AG10803 (cell line): ENCODE measurements at places on chromosomes 2 and 18.
A peak's percentile ranks its signal among the peaks of the same experiment; 100 is the strongest.

DNA sequence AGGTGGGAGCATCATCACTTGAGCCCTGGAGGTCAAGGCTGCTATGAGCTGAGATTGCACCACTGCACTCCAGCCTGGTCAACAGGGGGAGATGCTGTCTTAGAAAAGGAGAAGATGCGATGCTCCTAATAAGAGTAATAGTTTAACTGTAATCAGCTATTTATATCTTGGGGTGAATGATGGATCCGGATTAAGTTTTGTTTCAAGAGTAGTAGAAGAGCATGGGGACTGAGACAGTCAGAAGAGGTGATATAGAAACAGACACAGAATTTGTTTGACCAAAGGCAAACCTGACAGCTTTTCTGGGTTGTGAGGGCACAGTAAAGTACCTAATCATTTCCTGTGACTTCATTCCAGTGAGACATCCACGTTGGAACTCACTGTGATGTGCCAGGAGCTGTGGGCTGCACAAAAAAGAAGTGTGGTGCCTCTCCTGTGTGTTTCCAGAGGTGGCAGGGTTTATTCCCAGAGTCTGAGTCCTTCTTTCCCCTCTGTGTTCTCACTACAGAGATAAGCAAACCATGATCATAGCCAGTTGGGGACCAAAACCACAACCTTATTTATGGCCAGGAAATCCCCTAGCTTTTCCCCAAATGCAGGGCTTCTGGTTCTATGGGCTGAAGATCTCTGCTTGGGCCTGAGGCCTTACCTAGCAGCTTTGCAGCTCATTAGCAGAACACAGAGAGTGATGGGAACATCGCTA, 113.7 kb downstream of the XRCC5 start:
- DNase-seq = peak; percentile 41

DNA sequence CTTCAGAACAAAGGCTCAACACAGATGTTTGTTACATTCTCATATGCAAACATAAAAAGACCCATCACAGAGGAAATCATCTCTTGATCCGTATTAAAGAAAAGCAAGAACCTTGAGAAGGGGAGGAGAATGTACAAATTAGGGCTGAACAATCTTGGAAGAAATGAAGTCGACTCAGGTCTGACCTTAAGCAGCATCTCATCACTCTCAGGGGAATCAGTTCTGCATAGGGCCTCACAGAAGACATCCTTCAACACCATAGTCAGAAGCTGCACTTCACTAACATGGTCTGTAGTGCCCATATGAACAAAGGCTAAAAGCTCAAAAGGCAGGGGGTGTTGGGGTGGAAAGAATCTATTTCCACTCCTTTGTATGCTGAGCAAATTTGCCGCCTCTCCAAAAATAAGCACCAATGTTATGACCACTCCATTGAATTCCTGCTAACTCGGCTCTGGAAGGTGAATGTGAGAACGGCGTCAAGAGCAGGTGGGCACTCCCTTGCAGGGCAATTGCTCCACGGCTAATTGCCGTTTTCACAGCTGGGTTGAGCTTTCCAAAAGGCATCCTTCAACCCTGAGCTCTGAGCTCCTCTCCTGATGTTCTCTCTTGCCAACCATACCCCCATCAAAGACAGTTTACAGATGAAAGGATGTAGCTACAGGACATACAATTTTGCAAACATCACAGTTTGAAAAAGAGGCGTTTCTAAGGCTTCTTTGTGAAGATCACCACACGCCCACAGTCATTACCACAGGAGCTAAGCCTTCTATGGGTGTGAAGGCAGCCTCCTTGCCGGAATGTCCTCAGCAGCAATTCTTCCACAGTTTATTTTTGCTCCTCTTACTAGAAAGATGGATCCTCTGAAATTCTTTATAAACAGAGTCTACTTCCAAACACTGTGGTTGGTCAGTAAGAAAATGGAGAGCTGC, 10.0 kb downstream of the KLF7 start:
- DNase-seq = no peak

- DNase-seq = peak; percentile 63
These were observed 81.4 kb upstream of the PAPOLG start for GRCh38 chr2:60674524-60675165.

DNA sequence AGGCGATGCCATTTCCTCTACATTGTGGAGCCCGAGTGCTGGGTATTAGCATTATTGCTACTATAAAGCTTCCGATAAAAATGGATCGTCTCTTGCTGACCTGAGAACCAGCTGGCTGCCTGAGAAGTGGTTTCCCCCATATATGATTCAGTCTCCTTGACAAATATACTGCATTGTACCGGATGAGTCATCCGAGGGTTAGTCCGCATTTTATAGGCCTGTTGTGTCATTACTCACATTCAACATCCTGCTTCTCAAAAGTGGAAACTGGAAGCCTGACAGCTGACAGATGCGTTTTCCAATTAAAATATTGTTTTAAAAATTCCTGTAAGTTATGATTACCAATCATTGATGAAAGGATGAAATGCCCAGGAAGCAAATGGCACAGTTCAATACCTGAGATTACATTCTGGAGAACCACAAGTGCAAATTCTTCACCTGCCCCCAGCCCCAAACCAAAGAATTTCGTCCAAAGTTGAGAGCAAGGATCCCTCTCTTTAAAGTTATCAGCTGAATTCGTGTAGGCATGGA, 65.7 kb downstream of the SPRED2 start:
- DNase-seq = peak; percentile 94

GRCh38 chr18:69213842-69214241, 186.8 kb upstream of the DOK6 start:
- DNase-seq = no peak

DNA sequence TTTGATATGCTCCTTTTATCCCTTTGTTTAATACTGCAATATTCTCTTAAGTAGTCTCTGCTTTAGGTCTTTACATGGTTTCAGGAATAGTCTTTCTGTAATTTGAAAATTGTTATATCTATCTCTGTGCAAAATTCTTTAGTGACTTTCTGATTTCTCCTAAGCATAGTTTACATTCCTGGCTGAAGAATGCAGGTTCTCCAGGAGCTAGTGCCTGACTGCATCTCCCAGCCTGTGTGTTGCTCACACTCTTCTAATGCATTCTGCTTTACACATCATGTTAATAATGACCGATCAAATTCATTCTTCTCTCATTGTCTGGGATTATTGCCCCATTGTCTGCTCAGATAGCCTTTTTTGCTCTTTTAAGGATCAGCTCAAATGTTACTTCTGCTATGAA, 1349.2 kb downstream of the DSC3 start:
- peak; percentile 1 for DNase-seq

DNA sequence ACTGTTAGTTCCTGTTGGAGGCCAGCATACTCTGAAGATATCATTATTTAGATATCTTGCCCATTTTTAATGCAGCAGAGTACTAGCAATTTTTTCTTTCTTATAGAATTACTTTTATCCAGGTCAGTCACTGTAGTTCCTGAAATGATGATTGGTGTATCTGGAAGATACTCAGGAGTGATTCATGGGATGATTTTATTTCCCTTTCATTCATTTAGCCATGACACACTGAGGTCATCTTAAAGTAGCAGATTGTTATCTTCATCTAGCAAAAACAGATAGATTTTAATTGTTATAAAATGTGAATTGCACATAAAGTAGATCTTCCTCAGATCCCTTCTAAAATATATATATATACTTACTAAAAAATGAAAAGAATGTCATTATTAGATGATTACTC, 109.1 kb downstream of the PIK3C3 start:
- DNase-seq = no peak

DNA sequence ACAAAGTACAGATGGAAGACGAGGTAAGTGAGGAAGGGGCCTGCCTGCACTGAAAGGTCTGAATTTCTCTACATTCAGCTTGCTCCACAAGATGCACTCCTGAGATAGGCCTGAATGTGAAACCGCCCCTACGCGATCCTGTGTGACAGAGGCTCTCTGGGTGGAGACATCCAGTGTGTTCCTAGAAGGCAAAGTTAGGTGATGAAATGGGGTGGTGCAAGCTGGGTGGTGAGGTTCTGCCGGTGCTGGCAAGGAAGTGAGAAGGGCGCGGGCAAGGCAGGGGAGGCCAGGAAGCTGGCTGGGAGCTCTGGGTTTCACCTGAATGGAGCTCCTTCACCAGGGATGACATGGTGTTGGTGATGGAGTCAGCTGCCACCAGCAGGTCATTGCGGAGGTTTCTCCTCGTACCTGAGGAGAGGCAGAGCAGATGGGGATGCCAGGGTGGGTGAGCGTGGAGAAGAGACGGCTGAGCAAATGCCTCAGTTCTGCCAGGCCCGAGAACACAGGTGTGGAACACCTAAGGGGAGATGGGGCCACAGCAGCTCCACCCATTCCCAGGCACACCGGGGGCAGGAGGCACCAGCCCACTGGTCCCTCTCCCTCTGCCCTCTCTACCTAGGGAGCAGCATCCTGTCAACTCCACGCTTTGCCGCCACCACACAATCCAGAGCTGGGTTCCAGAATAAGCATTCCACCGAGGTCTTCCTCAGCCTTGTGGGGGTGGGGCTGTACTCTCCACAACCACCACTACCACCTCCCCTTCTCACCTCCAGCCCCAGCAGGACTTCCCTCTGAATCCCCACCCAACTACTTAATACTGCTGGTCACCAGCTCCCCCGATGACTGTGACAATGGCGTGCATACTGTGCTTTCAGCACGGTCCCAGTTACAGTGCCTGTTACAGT, 45.5 kb upstream of the DNMT3A start:
- DNase-seq = no peak

DNA sequence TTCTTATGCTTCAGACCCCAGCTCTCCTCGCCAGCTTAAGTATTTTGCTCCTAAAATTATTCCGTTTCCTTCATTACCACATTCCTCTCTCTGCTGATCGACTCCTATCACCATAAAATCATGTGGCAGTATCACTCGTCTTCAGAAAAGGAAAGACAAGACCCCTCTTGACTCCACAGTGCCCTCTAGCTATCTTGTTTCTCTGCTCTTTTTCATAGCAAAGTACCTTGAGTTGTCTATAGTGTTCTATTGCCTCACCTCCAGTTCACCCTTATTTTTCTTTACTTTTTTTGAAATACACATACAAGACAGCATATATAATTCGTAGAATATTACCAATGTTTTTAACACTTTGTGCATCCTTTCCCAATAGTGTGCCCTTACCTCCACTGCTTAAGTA, 273.2 kb upstream of the SIX3 start:
- DNase-seq = no peak
